ENCODE measurements at places on chromosomes 5 and 9. TPM values are rescaled to one million over a fixed set of nuclear protein-coding genes. Genes with fewer than 3 reads are reported as not detected.
A peak's percentile ranks its signal among the peaks of the same experiment; 100 is the strongest.

DNA sequence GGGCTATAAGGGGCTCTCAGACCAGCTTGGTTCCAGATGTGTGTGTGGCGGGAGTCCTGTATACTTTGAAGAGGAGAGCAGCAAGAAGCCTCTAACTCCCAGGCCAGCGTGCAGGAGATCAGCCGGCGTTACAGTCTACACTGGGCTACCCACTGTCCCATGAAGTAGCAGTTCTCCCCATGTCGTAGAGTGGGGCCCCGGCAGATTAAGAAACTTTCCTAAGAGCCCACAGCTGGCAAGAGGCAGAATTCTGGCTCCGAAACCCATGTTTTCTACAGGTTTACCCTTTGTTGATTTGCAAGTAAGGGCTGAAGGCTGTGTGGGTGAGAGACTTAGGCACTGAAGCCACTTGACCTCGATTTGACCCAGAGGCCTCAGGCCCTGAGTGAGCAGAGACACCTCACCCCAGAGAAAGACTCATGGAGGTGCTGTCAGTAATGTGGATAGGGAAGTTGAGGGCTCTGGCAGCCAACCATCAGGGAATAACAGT lies 881 bp upstream of the B4GALT1 start:
- DNase-seq, result peak; percentile 80

GRCh38 chr9:127867356-127868277 lies 9.9 kb downstream of the AK1 start:
- peak; percentile 55 for DNase-seq

- no peak for DNase-seq
These were observed 43.4 kb downstream of the PFDN1 start for GRCh38 chr5:140259500-140259899.

GRCh38 chr5:176742246-176743105 lies 67.9 kb upstream of the UNC5A start:
- peak; percentile 38 for DNase-seq

GRCh38 chr5:81140943-81141342 lies 92.2 kb upstream of the CKMT2 start:
- no peak for DNase-seq

DNA sequence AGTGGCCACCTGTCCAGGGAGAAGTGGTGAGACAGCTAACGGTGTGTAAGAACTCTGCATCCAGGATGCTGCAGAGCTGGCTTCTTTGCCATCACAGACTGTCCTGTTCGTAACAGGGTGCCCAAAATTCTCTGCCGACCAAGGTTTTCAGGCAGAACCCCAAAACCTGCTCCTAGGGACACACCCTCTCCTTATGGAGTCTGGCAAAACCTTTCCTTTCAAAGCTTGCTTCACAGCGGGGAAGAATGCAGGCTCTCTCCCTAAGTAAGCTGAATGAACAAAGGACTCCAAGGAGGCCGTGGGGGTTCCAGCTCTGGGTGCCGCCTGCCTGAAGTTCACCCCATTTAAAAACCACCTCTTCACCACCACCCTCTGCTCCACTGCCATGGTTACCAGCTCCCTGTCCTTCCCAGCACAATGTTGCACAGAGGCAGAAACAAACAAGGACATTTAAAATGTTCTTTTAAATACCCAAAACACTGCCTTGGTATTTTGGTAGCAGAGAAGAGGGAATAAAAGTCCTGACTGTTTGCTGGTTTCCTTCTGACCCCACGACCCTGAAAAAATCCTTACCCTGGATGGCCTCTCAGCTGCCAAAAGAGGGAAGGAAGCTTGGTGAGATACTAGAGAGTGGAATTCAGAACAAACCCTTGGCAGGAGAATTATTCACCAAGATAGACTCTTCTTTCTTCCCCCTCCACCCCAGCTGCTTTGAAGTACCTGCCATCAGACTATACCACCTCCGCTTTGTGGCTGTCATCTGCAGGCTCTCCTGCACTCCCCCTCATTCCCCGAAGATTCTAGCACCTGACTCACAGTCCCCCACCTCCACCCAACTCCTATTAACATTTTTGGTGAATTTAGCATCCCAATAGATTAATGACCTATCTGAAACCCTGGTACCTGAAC lies 7.1 kb upstream of the KLF9 start:
- DNase-seq, result peak; percentile 75

- DNase-seq, result no peak
These were observed 140.6 kb downstream of the OSTF1 start for GRCh38 chr9:75228893-75229292.

DNA sequence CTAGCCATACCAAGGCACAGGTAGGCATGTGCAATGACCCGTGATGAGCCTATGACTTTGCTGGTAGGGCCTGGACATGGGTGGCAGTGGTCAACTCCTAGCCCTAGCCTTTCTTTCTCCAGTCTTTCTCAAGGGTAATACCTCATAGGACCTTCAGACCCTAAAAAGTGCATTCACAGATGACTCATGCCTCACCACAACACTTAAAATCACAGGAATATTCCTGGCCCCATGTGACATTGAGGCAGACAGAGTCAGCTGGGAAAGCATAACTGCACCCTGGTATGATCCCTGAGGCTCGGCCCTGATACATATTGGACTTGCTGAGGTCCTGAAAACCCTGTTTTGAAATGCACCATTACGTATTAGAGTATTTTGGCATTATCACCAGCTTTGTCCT lies 449.5 kb downstream of the HINT1 start:
- DNase-seq, result peak; percentile 4

DNA sequence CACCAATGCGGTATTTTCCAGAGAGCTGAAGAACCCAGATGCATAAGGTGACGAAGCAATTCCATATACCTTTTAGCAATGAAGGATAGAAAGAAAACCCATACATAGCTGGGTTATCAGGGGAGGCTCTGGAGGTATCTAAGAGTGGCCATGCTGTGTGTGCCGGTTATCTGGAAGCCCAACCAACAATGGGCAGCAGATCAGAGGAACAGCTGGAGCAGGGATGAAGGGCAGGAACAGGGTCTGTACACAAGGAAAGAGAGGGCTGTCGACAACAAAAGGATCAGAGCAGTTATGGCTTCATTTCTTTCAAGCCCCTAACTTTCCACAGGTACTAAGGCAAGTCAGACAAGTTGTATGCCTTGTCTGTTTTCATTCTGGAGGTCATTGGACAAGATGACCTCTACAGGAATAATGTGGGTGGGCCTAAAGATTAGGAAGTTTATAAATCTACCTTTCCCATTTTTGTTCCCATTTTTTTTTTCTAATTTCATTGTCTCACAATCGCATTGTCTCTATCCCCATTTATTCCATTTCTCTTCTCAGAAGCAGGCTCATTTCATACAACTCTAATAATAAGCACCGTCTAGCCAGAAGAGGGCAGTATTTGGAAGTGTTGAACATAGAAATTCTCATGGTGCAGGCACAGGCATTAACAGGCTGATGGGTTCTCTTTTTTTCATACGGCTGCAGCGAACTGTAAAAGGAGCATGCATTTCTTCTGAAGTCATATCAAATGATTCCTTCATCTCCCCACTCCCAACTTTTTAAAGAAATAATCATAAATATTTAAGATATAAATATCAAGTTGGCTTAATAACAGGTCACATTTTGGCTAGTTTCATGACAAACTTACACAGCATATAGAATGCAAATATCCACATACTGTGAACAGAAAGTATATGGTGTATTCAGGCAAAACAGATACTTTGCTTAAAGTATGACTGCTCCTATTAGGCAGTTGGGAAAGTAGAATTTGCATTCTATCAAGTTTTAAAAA lies 63.5 kb downstream of the ZNF474 start:
- DNase-seq, result peak; percentile 58

- DNase-seq, result no peak
These were observed 70.1 kb downstream of the TRIO start for GRCh38 chr5:14213253-14213652.

- no peak for DNase-seq
These were observed 365.2 kb downstream of the BRINP1 start for GRCh38 chr9:119003882-119004617.

GRCh38 chr5:140821375-140822280 lies at the start of gene PCDHA5:
PCDHA5 (plus strand) TSS chr5:140821613.
- DNase-seq, result no peak

DNA sequence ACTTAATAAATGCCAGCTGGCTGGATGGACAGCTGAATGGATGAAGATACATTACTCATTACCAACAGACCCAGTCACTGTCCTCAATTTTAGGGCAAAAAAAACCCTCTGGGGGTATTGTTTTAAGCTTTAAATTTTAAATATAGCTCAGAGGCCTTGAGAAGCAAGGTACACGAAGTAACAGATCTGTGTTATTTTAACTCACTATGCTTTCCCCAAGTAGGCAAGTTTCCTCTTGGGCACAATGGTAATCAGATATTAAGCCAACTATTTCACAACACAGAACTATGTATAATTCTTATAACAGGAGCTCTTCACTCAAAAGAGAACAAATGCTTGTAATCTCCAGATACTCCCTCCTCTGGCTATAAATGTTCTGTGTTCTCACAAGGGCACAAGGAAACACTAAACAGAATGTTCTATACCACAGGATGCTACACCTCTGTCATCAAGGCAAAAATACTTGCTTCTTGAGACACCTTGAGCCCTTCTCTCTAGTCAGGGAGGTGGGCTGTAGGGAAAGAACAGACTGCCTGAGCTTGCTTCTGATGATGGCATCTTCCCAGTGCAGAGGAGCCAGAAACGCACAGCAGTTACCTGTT lies 443.8 kb downstream of the SPOCK1 start:
- DNase-seq, result no peak

DNA sequence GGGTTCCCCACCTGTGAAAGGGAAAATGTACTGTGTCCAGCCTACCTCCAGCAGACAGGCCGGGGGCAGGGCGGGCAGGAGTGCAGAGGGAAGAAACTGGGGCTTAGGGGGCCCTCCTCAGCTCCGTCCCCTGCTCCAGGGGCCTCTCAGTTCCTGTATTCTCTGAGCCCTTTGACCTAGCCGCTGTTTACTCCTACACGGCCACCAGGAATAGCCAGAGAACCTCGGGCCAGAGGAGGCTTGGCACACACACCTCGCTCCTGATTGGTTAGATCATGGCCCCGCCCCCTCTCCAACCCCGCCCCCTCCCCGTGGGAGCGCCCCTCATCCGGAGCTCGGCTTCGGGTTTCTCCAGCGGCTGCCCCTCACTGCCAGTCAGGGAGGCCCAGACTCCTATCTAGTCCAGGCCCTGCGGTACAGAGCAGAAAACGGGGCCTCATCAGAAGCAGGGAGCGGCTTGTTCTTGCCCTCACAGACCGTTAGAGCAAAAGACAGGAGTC lies 2.2 kb downstream of the ST6GALNAC6 start:
- DNase-seq, result peak; percentile 97

- no peak for DNase-seq
These were observed 124.6 kb downstream of the TARS1 start for GRCh38 chr5:33565324-33565723.

GRCh38 chr5:11311272-11311671 lies 550.2 kb upstream of the DAP start:
- DNase-seq, result no peak

DNA sequence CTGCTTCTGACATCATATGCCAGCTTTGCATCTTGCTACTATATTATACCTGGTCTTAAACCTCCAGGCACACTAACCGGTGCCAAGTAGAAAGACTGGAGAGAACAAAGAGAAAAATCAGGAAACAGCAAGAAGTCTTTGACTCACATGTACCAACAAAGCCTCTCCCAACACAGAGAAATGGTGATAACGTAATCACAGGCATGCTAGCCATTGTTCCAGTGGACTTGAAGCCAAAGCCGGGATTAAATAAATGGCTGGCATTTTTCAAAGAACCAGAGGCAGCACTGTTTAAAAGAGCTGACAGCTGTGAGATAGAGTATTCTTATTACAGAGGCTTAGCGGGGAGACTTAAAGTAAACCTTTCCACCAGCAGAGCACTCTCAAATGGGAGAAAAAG lies 148.4 kb upstream of the NFIL3 start:
- DNase-seq, result peak; percentile 23

GRCh38 chr9:90926936-90927335 lies 125.3 kb downstream of the SYK start:
- DNase-seq, result no peak

DNA sequence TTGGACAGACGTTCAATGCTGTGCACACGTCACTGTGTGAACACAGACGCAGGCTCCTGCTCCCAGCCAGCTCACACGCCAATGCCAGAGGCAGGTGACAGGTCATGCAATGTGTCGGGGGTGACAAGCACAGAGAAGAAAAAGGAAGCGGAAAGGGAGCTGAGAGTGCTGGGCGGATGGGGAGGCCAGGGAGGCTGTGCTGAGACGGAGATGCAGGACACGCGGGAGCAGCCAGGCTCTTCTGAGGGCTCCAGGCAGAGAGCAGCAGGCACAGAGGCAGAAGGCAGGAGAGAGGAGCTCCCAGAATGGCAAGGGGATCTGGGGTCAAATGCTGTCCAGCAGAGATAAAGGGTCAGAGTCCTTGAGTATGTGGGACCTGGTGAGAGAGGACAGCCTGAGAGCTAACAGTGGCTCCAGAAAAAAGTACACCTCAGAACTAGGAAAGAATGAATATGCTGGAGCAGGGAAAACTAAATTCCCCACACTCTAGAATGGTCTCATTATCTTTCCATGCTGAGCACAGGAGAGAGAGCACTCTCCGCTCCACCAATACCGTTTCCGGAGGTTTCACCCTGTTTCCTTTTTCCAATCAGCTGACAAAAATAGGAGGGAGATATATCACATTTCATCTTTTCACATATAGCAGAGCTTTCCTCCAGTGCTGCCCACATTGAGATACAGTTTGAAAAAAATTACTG lies 32.8 kb upstream of the NSMF start:
- peak; percentile 79 for DNase-seq

DNA sequence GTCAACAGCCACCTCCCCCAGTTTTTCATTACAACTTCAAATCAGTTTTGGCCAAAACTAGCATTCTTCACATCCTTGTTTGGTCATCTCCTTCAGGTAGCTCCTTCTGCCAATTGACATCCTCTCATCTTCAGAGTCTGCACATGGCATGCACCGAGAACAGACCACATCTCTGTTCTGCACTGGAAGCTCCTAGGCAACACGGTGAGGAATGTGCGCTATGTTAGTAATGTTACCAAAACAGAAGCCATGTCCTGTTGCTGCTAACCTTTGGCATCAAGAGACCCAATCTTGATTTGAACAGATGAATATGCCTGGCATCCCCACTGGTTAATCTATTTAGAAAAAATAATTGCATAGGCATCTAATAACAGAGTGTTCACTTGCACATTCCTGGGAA lies 5.1 kb upstream of the HK3 start:
- DNase-seq, result no peak

KCNN2 gene
- not detected for total RNA-seq

FST gene
- 215 TPM for total RNA-seq

LVRN gene
- under 0.01 TPM for total RNA-seq

IGFBPL1 gene
- 0.36 TPM for total RNA-seq

MYMK gene
- total RNA-seq, result not detected

EMB gene
- total RNA-seq, result 14.5 TPM
